AG09309 (cell line): ENCODE measurements at places on chromosomes 4 and X.

DNA sequence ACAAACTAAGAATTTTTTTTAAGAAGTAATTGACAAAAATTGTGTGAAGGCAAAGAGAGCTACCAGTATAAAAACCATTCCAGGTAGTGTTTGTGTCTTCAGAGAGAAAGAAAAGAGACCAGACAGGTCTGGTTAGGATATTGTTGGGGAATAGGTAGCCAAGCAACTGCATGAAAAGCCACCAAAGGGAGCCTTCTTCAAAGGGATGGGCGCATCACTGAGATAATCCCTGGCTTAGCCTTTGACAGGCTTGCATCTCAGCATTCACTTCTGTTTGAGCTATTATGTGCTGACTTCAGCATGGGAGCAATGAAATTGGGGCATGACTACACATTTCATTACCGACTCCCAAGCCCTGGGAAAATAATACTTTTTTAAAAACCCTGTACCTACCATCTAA, 496.6 kb downstream of the IL1RAPL1 start:
- no peak for DNase-seq

GRCh38 chr4:53563824-53564223, 27.5 kb downstream of the LNX1 start:
- DNase-seq = peak; percentile 31

- no peak for DNase-seq
Observed at GRCh38 chr4:94701631-94702300, 56.0 kb upstream of the BMPR1B start.

GRCh38 chrX:118654331-118654730, 73.1 kb upstream of the IL13RA1 start:
- DNase-seq = no peak

DNA sequence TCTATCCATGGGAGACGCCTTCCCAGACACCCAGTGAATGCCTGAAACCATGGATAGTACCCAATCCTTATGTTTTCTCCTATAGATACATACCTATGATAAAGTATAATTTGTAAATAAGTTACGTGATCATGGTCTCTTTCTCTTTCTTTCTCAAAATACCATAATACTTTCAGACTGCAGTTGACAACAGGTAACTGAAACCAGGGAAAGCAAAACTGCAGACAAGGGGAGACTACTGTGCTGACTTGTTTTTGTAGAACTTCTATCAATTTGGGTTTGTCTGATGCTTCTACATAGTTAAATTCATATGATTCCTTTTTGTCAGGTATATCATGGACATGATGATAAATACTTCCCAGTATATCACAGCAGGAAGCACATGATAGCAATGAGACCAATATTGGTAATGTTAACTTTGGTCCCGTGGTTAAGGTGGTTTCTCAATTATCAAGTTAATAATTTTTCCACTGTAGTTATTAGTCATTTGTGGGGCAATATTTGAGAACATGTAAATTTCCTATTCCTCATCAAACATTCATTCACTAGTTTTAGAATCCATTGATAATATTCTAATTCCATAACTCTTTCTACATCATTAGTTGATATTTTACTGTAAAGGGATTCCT, 298.0 kb upstream of the TET2 start:
- no peak for DNase-seq
